ENCODE measurements at places on chromosomes 1 and 21.

DNA sequence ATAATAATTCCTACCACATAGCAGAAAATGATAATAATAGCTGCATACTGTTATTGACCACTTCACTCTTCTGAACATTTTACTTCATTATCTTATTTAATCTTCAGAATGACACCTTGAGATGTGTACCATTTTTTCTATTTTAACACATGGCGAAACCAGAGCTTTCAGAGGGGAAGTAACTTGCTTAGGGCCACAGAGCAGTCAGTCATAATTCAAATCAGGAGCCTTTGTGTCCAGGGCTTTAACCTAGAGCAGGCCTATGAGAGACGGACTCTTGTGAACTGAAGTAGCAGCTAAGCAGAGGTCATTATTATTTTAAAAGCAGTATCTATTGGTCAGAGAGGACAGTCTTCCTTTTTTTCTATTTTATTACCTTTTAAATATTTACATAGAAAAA is 114.0 kb downstream of the ROR1 start:
- DNase-seq: no peak

GRCh38 chr1:77282187-77282865 is 507 bp downstream of the AK5 start:
- no peak for DNase-seq

DNA sequence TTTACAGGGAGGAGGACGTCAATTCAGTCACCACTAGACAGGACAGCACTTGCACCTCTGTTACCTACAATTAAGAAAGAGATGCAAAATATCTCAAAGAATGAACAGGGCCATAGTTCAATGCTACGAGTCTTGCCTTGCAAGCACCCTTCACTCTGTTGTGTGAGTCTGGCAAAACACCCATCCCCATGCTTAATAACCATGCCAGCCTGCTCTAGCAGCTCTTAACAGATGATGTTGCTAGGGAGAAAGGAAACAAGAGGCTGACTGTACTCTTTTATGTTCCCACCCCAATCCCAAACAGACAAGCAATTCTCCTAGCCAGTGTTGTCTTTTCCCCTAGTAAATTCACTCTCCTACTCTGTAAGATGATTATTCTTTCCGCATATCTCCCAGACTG is 5.3 kb downstream of the CBR1 start:
- DNase-seq: no peak

- DNase-seq: no peak
These were observed 7.6 kb downstream of the TCEA3 start for GRCh38 chr1:23416964-23417363.

GRCh38 chr1:66503841-66504470 is 30.0 kb upstream of the SGIP1 start:
- DNase-seq: no peak

- no peak for DNase-seq
These were observed 70.9 kb upstream of the COL6A1 start for GRCh38 chr21:45910548-45911221.

DNA sequence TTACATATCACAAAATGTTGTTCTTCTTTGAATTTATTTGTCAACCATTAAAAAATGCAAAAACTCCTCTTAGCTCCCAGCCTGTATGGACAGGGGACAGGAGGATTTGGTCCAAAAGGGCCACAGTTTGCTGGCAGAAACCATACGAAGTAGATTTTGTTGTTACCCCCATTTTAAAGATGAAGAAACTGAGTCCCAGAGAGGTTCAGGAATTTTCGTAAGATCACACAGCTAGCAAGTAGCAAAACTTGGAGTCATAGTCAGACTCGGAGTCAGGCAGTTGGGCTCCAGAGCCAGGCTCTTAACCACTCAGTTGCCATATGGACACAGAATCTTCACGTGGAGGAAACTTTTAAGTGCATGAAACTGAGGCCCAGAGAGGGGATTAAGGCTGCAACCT is 91.4 kb downstream of the TAS1R2 start:
- no peak for DNase-seq

DNA sequence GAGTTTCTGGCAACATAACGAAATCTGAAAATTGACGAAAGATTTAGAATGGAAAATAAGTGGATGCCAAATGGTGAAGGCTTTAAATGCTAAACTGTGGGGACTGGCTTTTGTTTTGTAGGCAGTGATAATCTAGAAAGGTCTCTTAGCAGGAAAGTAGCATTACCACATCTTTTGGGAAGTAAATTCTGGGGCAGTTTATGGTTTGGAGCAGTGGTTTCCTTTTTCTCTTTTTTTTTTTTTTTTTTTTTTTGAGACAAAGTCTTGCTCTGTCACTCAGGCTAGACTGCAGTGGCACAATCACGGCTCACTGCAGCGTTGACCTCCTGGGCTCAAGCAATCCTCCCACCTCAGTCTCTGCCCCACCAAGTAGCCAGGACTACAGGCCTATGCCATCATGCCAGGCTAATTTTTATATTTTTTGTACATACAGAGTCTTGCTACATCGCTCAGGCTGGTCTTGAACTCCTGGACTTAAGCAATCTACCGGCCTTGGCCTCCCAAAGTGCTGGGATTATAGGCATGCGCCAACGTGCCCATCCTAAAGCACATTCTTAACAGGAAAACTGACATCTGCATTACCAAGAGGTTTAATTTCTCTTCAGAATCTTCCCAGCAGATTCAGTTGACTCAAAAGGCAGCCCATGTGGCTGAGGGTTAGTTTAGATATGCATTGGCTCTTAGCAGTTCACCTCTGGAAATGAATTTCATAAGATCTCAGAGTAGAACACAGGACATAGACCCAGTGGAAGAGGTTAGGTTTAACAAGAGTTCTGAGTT is 32.9 kb downstream of the C21orf91 start:
- no peak for DNase-seq

DNA sequence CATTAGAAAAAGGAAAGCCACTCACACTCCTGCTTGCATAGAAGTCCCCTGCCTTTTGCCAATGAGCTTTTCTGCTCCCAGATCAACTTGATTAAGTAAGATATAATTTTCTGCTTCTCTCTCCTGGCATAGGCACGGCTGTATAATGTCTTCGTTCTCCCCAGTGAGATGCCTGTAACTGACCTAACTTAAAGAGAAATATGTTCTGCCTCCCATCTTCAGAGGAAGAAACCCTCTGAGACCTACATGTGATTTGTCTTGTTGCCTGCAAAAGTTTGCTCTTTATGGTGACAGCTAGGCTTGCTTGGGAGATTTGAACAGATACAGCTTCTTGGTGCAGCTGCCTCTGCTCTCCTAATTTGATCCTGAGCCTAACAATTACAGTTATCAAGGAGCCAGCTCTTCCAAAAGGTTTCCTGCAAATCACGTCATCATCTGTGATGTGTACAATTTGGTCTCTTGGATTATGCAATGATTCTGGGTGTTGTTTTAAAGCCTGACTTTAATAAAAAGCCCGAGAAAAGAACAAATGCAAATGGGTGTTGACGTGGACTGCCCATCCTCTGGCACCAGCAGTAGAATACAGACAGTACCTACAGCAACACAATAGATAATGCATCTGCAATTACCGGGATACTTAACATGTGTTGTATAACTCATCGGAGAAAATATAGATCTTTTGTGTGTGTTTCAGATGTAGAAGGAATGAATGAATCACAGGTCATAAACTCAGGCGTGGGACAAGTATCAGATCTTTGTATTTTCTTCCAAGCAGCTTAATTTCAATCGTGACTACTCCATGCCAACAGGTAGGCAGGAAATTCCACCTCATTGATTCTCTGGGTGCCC is 76.2 kb upstream of the KAZN start:
- no peak for DNase-seq

GRCh38 chr1:26349188-26349876 is 4.6 kb downstream of the CRYBG2 start:
- DNase-seq: no peak

DNA sequence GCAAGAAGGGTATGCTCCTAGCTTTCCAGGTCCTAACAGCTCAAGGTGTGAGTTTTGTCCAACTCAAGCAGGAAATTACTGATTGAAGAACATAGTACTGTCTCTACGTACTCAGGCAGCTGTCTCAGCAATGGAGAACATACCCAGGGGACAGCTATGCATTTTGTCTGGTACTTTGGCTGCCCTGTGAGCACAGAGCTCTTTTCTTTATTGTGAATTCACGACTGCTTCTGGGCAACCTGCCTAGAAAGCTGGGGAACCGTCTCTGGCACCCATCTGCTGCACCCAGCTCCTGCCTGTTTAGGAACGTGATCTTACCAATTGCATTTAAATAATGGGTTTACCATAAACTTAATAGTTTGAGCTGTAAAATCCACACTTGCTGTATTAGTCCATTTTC is 258.1 kb downstream of the HHAT start:
- no peak for DNase-seq

DNA sequence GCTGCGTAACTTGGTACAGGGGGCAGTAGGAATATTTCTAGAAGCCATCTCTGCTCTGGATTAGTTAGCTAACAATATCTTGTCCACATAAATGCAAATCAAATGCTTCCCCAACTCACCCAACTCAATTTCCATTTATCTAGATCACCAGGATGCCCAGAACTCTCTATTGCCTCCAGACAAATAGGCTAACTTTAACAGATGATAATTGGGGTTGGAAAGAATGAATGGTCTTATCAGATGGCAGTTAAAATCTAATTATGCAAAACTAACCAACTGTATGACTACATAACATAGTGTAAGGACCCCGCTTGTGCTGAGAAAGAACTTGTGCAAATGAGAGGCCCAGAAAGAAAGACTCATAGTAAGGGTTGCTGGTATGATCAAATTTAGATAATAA is 1024.8 kb downstream of the PLA2G4A start:
- DNase-seq: no peak

DNA sequence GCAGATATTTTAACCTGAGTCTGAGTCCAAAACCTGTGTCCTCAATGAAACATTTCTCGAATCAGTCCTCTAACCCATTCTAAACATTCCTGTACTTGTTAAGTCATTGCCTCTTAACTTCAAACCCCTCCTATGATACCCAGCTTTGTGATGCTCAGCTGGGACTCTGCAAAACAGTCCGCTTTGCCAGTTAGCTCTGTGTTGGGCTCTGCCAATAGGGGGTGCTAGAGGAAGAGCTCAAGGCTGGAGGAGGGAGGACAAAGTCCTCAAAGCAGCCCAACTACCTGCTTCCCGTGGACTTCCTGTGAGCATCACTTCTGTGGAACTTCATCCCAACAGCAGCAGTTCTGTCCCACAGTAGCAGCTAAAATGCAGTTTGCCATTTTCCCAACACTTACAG is 38.1 kb upstream of the SYT14 start:
- no peak for DNase-seq

GRCh38 chr1:40880813-40881549 is 18.8 kb upstream of the CITED4 start:
- DNase-seq: no peak

- no peak for DNase-seq
These were observed 17.6 kb downstream of the OSCP1 start for GRCh38 chr1:36432616-36433015.

DNA sequence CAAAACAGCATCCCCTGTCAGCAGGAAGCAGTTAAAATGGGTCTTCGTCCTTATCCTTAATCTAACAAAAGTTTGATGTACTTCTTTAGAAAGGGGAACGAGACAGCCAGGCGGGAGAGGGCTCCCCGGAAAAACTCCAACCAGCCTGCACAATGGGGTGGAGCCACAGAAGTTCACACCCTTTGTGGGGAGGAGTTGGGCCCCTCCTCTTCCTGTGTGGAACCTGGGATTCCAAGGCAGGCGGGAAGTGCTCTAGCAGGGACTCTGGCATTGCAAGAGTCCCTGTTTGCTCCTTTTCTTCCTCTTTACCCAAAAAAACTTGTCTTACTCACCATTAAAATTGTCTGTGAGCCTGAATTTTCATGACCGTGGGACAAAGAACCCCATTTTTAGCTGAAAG is 47.7 kb downstream of the FCRL5 start:
- no peak for DNase-seq

DNA sequence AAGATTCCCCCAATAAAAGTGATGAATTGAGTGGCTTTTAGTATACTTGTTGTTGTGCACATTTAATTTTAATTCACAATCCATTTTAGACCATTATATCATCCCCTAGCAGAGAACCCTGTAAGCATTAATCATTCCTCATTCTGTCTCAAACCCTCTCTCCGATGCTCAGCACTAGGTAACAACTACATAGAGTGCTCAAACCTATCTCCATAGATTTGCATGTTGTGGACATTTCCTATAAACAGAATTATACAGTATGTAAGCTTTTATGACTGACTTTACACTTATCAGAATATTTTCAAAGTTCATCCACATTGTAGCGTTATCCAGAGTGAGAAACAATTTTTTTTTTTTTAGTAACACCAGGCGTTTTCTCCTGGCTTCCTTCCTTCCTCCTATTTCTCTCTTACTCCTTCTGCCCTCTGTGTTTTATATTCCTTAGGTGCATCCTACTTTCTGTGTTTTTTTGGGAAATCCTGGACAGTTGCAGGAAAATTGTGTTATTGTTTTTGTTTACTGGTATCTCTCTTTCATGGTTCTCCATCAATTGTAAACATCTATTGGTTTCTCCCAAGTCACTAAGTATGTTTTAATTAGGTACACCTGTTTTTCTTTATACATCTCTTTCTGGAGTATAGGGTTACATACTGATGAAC is 1528.0 kb upstream of the TPTE start:
- DNase-seq: no peak
